ENCODE measurements at places on chromosomes 3 and 15.

- DNase-seq = no peak
Observed at GRCh38 chr3:86938416-86939105, 52.4 kb downstream of the VGLL3 start.

- no peak for DNase-seq
Observed at GRCh38 chr3:177318559-177318958, 121.3 kb upstream of the TBL1XR1 start.

DNA sequence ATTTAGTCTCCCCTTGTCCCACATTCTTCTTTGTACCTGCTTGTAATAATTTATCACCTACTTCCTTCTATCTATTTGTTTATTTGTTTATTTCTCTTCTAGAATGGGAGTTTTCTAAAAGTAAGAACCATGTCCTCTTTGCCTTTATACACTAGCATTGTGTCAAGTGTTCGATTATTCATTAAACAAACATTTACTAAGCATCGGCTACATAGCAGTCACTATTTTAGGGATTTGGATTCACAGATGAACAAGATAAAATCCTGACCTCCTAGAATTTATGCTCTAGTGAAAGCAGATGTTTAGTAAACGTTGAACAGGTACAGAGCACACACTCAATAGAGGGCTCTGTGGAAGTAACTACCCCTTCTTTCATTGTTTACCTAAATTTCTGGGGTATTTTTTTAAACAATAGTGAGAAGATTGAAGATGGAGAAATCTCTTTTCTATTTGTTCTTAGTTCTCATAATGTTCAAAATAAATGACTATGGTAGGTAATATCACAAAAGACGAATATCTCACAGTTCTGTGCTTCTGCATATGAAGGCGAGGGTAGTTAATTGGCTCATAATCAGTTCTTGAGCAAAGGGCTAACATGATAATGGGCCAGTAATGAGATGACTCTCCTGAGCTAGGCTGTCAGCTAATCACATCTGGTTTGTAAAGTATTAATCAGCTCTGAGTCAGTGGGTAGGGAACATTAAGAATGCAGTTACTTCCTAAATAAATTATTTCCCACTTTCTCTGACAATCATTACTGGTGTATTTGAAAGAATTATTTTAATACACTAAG, 111.9 kb downstream of the SLC9A9 start:
- DNase-seq = no peak

DNA sequence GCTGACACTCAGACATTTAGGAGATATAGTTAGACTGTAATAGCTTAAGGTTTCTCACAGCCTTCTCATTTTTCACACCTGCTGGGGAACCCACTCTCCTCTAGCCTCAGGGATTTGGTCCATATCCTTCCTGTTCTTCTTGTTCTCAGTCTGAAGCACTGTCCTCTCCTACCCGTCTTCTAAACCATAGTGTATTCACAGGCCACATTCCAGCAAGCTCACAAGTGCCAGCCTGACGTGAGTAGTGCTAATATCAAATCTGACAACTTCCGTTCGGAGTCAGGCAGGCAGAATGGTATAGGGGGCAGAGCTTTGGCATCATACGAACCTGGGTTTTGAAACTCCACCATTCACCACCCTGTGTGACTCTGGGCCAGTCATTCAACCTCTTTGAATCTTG, 6.9 kb upstream of the CA12 start:
- no peak for DNase-seq

GRCh38 chr3:145760036-145760435, 400.9 kb downstream of the PLOD2 start:
- no peak for DNase-seq

DNA sequence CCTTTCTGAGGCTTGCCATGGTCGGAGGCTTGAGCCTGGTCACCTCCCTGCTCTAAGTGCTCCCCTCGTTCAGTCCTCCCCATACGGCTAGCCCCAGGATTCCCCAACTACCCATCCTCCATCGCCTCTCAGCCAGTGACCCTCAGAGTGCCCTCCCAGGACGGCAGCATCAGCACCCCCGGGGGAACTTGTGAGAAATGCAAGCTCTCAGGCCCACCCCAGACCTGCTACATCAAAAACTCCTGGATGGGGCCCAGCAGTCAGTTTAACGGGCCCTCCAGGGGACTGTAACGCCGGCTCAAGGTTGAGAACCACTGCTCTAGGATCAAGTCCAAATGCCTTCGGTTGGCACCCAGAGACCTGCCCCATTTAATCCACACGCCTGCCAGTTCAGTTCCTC, 6.9 kb downstream of the ADAMTS17 start:
- no peak for DNase-seq

All from activated CD4-positive, alpha-beta T cell treated with anti-CD3 and anti-CD28 coated beads for 4 hours (primary cell).